NCI-H69 (cell line): ENCODE measurements at places on chromosomes 4 and X.

DNA sequence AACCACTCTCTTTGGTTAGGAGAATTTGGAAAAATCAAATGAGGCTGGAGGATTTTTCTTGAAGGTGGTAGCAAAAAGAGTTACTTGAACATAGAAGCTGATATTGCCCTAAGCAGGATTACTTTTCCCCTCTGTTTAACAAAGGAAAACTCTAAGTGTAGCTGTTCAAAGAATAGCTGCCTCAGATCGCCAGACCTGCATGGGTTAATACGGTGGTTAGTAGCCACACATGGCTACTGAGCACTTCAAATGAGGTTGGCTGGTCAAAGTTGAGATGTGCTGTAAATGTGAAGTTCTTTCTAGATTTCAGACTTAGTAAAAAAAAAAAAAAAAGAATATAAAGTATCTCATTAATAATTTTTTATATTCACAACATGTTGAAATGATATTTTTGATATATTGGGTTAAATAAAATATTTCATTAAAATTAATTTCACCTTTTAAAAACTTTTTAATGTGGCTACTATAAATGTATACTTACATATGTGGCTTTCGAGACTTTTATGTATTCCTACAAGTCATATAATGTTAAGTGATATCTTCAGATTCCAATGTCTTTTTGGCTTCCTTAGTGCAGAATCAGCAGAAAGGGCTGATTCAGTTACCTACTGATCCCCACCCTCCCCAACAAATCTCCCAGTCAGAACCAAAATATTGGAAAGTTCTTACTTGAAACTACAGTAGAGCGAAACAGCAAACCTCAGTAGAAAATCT, 3.3 kb upstream of the RPS6KA3 start:
- DNase-seq = no peak

DNA sequence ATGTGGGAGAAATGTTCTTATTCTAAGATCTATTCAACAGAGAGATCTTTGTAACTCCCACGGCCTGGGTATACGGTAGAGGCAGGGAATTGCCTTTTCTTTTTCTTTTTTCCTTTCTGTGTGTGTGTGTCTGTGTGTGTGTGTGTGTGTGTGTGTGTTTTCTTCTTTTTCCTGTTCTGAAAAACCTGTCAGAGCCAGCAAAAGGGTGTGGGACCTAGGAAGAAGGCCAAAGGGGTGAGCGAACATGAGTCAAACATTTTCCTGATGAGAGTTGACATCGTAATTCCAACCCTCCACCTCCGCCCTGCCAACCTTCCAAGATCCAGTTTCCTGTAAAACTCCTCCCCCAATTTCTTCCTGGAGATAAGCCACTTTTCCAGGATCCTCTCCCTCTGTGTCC, 2.8 kb upstream of the CHIC2 start:
- no peak for DNase-seq

DNA sequence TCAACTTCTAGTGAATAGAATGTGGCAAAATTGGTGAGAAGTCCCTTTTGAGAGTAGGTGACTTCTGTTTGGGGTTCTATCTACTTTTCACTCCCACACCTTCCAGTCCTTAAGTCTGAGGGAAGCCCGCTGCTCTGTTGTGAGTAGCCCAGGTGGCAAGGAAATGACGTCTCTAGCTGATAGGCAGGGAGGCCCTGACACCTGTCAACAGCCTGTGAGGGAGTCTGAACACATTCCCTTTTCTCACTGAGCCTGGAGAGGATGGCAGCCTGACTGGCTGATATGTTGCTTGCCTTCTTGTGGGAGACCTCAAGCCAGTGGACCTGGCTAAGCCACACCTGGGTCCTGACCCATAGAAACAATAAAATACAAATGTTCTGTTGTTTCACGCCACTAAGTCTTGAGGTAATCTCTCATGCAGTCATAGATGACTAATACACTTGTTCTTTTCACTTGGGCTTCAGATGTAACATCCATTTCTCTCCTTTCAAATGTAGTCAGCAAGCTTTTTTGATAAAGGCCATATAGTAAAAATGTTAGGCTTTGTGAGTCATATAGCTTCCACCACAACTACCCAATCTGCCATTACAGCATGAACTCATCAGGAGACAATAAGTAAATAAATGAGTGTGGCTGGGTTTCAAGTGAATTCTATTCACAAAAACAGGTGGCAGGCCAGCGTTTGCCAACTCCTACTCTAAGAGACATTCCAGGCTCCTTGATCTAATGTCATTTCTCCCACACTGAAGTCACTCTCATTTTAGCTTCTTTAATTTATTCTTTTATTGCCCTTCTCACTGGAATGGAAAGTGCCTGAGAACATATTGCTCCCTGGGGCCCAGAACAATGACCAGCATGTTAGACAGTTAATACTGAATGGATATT, 265.1 kb upstream of the MAD2L1 start:
- DNase-seq = peak; percentile 85

- DNase-seq = no peak
Observed at GRCh38 chr4:1230316-1230715, 18.6 kb downstream of the CTBP1 start.

DNA sequence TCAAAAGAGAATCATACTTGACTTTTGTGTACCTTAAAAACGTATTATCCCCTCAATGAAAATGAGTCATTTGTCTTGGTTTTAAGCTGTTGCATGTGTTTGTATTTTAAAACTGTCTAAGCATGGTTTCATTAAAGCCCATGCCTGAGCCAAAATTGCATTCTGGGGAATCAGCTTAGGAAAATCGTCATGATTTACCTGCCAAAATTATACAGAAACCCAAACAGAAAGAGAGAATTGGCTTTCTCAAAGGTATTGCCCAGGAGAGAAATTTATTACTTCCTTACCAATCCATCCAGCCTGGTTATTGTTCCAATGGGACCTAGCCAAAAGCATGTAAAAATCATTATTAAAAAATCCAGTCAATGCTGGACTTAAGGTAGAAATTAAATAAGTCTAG, 37.6 kb downstream of the GPR174 start:
- no peak for DNase-seq
